ENCODE measurements at places on chromosomes 4 and X. TPM values are rescaled to one million over a fixed set of nuclear protein-coding genes. Genes with fewer than 3 reads are reported as not detected.

The MAB21L2 gene
- 52.5 TPM for total RNA-seq

The SPANXN4 gene
- not detected for total RNA-seq

The XPNPEP2 gene
- not detected for total RNA-seq

The ALAS2 gene
- total RNA-seq, result not detected

The FAM47A gene
- not detected for total RNA-seq

The LINC00632 gene
- 1.5 TPM for total RNA-seq

The UGT2B11 gene
- total RNA-seq, result not detected

DNA sequence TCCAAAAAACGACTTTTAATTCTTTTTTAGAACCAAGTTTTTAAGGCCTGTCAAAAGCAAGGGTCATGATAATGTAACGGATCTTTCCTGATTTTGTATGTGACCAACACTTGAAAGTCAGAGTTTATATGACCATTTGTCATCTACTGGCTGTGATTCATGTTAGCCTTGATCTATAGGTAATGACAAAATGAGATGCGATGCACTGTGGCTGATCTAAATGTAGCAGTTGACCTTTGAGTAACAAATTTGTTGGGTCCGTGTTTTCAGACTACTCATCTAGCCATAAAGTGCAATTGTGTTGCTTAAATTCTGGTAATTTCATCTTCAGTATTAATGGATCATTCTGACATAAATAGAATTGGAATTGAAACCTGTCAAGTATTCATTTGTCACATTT lies 202.5 kb downstream of the PCDH7 start:
- no peak for DNase-seq

GRCh38 chrX:109635146-109635545 lies 10.2 kb upstream of the KCNE5 start:
- DNase-seq, result peak; percentile 13

GRCh38 chrX:17025621-17026302 lies 79.3 kb downstream of the REPS2 start:
- no peak for DNase-seq

GRCh38 chr4:1542516-1543320 lies 136.5 kb upstream of the NKX1-1 start:
- DNase-seq, result no peak

DNA sequence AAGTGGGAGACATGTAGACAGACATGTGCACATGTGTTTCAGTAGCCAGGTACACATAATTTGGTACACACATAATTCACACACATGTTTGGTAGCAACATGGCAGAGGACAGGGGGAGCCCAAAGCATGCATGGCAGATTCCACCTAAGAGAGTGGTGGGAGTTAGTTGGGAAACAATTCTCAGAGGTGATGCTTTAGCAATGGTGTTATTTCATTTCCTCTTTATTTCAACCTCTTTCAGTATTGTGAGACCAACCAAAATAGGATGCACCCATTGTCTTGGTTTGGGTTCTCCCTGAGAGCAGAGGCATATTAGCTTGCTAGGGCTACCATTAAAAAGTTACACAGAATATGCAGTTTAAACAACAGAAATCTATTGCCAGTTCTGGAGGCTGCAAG lies 92.2 kb upstream of the ANXA3 start:
- no peak for DNase-seq

DNA sequence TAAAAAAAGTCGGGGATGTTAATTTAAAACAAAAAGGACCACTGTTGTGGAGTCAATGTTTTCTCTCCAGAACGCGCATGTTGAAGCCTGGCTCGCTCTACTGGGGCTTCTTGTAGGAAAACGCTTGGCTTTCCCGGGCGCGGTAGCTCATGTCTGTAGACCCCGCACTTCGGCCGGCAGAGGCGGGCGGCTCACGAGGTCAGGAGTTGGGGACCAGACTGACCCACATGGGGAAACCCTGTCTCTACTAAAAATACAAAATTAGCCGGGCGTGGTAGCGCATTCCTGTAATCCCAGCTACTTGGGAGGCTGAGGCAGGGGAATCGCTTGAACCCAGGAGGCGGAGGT lies 15.6 kb downstream of the NELFA start:
- DNase-seq, result no peak

DNA sequence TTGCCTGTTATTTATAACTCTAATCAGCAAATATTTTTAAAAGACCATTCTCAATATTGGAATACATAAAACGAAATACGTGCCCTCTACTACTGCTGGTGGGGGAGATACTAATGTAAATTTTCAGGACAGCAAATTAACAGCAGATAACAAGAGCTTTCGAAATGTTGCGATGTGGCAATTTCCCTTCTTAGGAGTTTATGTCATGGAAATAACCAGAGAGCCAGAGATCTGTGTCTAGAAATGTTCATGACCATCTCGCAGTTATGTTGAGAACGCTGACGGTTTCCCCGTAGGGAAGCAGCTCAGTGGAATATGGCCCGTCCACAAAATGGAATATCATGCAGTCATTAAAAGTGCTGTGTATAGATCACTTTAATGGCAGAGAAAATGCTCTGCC lies 238.4 kb upstream of the PSAPL1 start:
- no peak for DNase-seq

DNA sequence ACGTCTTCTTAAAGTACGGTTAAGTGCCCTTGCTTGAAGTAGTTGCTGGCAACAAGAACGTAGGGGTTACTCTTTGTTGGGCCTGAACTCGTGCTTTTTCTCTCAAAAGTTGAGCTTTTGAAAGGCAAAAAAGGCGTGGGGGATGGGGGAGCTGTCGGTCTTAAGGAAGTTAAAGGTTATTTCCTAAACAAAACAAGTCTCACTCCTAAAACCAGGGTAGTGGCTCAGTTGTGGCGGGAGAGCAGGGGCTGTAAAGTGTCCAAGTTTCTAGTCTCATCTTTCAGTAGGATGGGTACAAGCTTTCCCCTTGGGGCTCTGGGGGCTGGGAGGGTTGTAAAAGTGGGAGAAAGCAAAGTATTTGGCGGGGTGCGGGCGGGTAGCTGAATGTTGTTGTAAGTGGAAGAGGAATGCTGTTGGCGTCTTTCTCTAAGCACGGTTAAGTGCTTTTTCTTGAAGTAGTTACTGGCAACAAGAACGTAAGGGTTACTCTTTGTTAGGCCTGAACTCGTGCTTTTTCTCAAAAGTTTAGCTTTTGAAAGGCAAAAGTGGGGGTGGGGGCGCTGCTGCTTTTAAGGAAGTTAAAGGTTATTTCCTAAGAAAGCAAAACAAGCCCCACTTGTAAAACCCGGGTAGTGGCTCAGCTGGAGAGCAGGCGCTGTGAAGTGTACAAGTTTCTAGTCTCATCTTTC lies 904 bp upstream of the WDR1 start:
- no peak for DNase-seq

- DNase-seq, result no peak
Observed at GRCh38 chrX:133645977-133646718, 230.9 kb upstream of the GPC4 start.

GRCh38 chr4:99947190-99947578 lies 766 bp upstream of the DNAJB14 start:
- DNase-seq, result no peak

DNA sequence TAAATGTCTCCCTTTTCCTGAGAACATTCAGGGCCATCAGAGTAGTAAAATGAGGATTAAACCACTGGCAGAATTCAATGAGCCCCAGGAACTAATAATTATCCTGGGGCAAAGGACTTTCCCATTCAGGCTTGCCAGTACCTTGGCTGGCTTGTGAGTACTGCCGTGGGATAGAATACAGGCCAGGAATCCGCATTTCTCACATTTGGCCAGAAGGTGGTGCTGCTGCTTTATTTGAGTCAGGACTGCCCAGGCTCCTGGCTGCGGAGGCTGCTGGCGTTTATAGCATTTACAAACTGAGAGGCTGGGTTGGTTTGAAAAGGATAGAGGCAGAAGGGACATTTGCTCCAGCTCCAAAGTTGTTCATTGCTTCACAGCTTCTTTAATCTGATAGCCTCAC lies 91.4 kb downstream of the RTL9 start:
- DNase-seq, result peak; percentile 53

DNA sequence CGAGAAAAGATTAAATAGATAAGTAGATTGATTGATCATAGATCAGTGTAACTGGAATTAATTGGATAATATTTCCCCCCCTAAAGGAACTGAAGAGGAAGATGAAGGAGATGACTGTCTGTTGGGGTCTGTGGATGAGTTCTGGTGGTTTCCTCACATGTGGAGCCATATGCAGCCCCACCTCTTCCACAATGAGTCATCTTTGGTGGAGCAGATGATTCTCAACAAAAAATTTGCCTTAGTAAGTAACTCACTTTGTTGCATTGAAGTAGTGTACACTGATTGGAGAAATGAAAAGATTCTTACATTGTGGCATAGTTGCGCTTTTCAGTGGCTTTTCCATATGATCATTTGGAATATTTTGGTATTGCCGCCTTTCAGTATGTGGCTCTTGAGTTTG lies 80.4 kb downstream of the NDST3 start:
- DNase-seq, result no peak

- DNase-seq, result peak; percentile 4
Observed at GRCh38 chrX:7062276-7062675, 85.2 kb upstream of the STS start.

- DNase-seq, result peak; percentile 84
Observed at GRCh38 chr4:5050520-5051277, 581 bp upstream of the STK32B start.

- no peak for DNase-seq
Observed at GRCh38 chr4:82217986-82218715, 155.6 kb downstream of the HNRNPD start.

DNA sequence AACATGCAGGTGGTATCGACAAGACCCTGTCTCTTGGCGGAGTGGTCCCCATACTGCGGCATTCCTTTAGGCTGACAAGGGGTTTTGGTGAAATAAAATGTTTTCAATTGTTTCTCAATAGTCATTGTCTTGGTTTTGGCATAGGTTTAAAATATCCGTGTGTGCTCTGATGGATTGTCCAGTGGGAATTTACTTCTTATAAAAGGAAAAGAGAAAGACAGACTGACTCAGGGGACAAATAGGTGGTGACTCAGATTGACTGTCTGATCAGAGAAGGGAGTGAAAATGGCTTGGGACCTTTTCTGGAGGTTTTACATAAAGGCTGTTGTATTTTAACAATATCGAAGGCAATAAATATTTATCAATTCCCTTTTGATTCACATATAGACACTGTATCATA lies 129.8 kb downstream of the SORBS2 start:
- no peak for DNase-seq

- no peak for DNase-seq
Observed at GRCh38 chr4:77852892-77853495, 9.6 kb upstream of the MRPL1 start.

GRCh38 chrX:69089203-69089602 lies 76.0 kb downstream of the PJA1 start:
- no peak for DNase-seq

GRCh38 chrX:65034668-65035445 lies 58.6 kb upstream of the ZC4H2 start:
- peak; percentile 78 for DNase-seq

- DNase-seq, result peak; percentile 85
Observed at GRCh38 chr4:23614284-23614892, 275.5 kb downstream of the PPARGC1A start.

- no peak for DNase-seq
Observed at GRCh38 chr4:38151873-38152272, 191.7 kb downstream of the PTTG2 start.

DNA sequence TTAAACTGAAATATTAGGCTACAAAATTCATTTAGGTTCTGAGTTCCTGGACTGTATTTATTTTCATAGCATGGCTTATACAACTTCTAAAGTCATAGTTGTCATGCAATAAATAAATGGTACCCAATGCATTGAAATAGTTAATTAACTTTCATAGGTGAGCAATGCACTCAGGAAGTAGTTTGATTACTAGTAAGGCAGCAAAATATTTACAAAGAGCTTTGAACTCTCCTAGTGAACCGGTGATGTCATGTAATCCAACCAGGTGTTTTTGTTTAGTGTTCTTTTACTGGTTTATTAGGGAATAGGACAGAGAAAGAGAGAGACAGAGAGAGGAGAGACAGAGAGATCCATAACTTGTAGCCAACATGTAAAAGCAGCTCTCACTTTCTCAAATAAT lies 228.6 kb upstream of the CTSO start:
- DNase-seq, result no peak

DNA sequence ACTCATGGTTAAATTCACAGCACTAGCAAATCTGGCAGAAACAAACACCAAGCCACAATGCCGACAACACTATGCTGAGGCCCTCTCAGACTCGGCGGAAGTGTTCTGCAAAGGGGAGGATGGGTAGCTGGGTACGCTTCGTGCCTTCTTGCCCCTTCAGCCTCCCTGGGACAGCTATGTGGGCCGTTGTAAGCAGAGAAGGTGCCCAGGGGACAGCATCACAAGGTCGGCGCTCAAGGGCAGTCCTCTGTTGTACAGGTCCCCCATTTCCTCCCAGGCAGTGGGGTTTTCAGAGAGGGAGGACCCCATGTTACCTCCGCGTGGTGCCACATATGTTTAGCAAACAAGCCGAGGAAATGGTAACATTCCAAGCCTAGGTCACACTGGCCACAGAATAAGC lies 173.6 kb downstream of the AFAP1 start:
- no peak for DNase-seq

GRCh38 chrX:35166023-35166422 lies 223.4 kb downstream of the FAM47B start:
- peak; percentile 21 for DNase-seq

- no peak for DNase-seq
Observed at GRCh38 chr4:22021106-22021505, 72.5 kb upstream of the KCNIP4 start.

- DNase-seq, result peak; percentile 23
Observed at GRCh38 chr4:106502106-106502699, 133.6 kb upstream of the GIMD1 start.

DNA sequence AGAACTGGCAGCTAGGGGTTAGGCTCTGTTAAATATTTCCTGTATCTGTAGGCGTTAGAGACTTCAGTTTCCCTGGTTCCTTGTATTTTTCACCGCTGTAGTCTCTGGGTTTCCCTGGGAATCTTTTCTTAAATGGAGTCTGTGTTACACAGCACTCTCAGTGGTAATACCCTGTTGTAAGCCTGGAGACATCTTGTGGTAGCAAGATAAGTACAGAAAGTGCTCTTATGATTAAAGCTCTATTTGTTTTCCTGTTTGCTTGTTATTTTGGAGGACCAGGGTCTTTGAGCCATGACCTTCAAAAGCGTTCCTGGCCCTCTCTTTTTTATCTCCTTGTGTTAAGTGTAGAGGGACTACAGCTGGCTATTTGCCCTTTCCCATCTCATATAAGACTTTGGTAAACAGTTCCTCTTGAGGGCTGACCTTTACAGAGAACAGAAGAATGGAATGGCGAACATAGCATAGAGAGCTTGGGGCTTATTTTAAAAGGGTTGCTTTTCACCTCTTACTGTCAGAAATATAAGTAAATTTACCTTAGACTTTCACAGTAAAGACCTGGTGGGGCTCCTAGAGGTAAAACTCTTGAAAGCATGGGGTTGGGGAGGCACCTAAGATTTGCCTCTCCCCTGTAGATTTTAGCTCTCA lies 782.5 kb downstream of the FAT4 start:
- no peak for DNase-seq
